ENCODE measurements at places on chromosomes 5 and 9.

DNA sequence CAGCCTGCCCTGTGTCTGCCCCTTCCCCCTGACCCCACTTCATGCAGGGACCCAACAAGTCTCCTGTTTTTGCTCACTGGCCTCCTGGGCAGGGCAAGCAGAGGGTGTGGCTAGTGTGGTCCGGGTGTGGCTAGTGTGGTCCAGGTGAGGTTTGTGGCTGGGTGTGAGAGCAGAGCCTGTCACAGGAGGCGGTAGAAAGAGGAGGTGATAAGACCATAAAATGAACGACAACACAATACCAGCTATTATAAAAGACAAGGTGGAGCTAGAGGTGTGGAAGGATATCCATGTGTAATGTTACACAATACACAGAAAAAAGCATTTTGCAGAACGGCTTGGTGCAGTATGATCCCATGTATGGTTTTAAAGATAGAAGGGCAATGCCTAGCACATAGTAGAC, 23.3 kb downstream of the SPRY4 start:
- no peak for ATAC-seq

DNA sequence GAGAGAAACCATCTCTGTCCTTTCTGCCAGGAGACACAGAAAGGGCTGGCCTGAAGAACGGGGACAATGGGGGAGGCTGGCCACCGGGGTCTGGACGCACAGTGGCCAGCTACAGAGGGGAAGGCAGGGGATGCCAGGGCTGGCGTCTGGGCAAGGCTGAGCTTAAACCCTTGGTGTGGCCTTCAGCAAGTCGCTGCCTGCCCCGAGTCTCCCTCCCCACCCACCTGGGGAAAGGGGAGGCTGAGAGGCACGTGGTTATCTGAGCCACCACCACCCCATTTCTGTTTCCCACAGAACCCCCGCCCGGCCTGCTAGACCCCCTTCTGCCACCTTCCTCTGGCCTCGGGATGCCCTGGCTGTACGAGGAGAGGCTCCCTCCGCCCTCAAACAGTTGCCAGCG, 115.3 kb downstream of the VAV2 start:
- no peak for ATAC-seq

GRCh38 chr5:2472670-2473069, 278.8 kb downstream of the IRX2 start:
- no peak for ATAC-seq

DNA sequence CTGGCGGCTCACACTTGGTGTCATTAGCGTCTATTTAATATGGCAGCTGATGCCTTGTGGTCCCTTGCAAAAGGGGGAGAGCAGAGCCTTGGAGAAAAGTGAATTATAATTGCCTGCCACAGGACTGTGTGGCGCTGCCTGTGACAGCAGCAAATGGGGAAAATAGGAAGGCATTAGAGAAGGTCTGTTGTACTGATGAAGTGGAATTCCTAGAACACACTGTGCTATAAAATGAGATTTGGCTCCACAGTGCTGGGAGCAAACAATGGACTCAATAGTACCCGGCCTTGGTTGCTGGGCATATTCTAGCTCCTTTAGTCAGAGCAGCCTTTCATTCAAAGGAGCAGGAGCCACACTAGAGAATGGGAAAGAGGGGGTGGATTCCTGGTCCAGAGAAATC, 21.3 kb downstream of the SEMA6A start:
- ATAC-seq: no peak

- no peak for ATAC-seq
Observed at GRCh38 chr9:129708793-129709192, 43.3 kb downstream of the PRRX2 start.

DNA sequence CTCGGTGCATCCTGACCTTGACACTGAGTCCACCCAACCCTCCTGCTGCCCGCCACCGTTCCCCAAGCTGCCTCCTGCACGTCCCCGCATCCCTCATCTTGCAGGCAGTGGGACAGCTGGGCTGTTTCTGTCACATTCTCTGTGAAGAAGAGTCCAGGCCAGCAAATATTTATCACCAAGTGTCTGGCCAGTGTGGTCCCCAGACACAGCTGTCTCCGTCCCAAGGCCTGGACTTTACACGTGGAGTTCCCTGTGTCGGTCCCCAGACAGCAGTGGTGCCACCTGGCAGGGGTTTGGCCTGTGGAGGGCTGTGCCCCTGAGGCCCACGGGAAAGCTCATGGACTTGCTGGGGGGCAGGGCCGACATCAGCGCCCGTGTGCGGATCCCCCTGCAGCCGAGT, 9.2 kb upstream of the SLC12A7 start:
- no peak for ATAC-seq

- ATAC-seq: no peak
Observed at GRCh38 chr5:72693546-72694205, 122.8 kb upstream of the TNPO1 start.

GRCh38 chr5:148750614-148751013, 75.8 kb upstream of the ADRB2 start:
- ATAC-seq: no peak

GRCh38 chr5:123358751-123359150, 64.5 kb downstream of the CEP120 start:
- ATAC-seq: no peak

- no peak for ATAC-seq
Observed at GRCh38 chr5:1204693-1205242, 3.4 kb downstream of the SLC6A19 start.

- peak; percentile 91 for ATAC-seq
Observed at GRCh38 chr5:132641241-132641723, 16.7 kb upstream of the IL13 start.

GRCh38 chr9:121627427-121627826, 24.0 kb upstream of the DAB2IP start:
- no peak for ATAC-seq

GRCh38 chr5:28984639-28985038, 1946.3 kb upstream of the CDH9 start:
- ATAC-seq: no peak

- ATAC-seq: no peak
Observed at GRCh38 chr9:95007226-95007869, 280.8 kb downstream of the AOPEP start.

DNA sequence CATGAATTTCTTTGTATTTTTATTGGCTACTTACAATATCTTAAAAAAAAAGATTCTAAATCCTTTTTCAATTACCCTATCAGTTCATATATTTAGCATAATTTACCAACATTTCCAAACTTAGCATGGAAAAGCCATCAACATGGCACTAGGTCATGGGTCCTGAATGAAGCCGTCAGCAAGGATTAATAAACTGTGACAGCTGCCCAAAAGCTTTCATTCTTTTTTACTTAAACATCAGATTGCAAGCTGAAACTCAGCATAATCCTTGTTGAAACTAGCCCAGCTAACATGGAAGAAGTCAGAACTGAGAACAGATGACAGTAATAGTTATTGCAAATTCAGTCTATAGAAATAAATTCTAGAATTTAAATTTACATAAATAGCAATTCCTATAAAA, 209.8 kb downstream of the ADAMTS6 start:
- ATAC-seq: no peak

DNA sequence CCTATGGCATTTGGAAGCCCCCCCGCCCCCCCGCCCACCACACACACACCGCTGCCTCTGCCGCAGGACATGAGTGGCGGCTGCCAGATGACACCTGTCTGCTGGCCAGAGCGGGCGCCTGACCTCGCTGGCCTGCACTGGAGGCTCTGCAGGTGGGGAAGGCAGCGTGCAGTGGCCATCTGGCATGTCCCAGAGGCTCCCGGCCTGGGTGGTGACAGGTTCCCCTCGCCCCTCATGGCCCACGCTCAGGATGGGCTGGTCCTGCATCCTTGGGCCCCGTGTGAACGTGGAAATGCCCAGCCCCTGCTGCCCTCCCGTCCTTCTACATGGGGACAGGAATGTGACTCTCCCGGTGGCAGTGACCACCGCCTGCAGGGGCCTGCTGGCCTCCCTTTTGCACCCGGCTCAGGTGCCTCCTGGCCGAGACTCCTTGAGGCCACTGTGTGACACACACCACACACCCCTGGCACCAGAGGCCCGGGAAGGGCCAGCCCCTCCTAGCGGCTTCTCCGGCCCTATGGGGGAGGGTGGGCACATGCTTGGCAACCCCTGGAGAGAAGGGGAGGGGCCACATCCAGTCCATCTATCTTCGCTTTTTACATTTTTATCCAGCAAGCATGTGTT, 30.3 kb downstream of the IRX4 start:
- no peak for ATAC-seq

- ATAC-seq: no peak
Observed at GRCh38 chr5:149400304-149400703, 21.2 kb upstream of the IL17B start.

- no peak for ATAC-seq
Observed at GRCh38 chr5:14165375-14166106, 22.4 kb downstream of the TRIO start.

GRCh38 chr5:157160001-157160400, 6.1 kb downstream of the GARIN3 start:
- peak; percentile 9 for ATAC-seq

DNA sequence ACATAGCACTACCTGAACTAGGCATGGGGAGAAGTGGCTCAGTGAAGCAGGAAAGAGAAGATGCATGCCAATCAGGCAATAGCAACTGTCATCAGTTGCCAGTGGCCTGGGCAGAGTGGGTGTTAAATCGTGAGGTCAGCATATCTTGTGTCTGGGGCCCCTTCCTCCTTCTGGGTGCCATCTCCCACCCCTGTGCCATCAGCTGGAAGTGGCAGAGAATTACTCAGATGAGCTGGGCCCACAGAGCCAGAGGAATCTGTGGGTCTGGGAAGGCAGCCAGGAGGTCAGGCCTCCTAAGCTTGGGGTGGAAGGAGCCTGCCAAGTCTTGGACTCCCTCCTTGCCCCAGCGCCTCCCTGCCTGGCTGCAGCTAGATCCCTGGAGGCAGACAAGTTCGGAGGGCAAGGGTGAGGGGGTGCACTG, 66.5 kb downstream of the GALNT12 start:
- no peak for ATAC-seq

DNA sequence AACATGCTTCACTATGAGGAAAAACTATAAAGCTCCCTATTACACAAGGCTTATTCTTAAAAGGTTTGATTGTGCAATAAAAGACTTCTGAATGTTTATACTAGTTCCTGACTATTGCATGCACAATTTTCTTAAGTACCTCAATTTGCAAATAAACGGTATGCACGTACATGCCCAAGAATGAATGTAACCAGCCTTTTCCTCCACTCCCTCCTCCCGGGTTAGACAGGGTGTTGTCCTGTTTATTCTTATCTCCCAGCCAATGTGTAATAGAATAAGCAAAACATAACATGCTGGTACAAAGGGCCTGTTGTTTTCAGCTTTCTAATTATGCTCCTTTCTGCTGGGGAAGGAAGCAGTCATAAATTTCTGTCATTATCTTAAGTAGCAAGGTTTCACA, 79.1 kb downstream of the AOPEP start:
- ATAC-seq: no peak

- ATAC-seq: no peak
Observed at GRCh38 chr9:34624475-34625185, 4.2 kb downstream of the ARID3C start.

DNA sequence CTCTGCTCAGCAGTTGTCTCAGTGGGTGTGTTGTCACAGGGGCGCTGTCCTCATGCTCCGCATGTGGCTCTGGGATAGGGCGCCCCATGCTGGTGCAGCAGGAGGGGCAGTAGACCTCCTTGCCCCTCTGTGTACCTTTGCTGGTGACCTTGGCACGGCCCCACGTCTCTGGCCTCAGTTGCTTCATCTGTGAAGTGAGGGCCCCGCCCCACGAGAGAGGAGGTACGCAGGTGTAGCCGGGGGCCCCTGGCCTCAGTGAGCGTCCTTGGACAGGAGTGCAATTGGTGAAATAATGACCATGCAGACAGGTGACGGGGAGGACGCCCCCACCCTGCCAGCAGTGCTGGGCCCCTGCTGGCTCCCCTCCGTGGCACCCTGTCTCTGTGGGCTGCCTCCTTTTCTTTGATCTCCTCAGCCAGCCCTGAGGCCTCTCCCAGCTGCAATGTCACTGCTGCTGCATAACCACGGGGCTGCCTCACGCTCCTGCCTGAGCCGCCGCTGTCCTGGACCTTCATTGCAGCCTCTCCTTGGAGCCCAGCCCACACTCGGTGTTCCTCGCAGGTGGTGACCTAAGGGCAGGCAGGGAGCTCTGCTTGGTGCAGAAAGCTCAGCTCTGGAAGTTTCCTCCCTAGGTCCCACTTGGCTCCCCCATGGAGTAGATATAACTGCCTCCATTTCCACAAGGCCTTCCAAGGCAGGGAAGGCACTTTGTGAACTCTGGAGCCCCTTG, 57.3 kb downstream of the PHF2 start:
- ATAC-seq: no peak

- no peak for ATAC-seq
Observed at GRCh38 chr5:141603923-141604717, 14.7 kb downstream of the DIAPH1 start.

GRCh38 chr5:172282272-172283019, 1.1 kb downstream of the UBTD2 start:
- no peak for ATAC-seq

DNA sequence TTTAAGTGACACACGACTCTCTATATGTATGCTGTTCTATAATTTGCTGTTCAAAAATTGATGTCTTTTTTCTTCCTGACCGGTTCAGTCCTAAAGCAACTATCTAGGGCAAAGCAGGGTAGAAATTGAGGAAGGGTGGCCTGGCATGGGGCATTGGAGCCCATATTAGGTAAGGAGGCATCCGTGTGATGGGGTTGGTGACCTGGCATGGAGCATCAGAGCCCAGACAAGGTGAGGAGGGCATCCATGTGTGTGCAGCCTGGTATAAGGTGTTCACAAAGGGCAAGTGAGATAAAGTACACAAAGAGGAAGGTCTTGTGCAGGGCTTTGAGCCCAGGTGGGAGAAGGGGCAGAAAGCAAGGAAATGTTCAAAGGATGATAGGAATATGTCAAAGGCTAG, 104.9 kb downstream of the PAM start:
- ATAC-seq: no peak

DNA sequence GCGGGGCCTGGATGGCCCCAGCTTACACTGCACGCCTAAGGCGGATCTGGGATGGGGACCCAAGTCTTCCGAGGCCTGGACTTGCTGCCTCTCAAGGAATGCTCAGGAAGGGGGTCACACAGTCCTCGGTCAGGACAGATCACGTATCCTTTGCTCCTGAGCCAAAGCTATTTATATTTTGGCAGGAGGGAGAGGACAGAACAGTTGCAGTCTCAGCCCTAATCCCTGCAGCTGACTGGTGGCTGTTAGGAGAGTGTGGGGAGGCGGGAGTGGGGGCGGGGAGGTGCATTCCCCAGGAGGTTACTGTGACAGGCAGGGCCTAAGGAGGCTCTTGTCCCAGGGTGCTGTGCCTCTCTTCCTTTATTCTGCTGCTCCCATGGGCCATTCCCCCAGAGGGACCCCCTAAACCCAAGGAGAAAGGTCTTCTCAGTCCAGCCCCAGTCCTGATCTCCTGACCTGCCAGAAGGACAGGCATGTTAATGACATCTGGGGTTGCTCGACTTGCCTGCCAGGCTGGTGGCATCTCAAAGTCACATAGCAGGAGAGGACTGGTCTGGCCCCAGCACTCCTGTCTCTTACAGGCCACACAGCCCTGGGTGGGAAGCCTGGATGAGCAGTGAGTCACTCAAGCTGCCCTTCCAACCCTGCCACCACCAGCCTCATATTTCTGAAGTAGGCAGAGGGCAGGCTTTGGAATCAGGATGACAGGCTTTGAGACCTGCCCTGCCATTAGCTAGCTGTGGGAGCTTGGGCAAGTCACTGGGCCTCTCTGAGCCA, 51.9 kb downstream of the COL27A1 start:
- ATAC-seq: no peak

All from activated CD4-positive, CD25-positive, alpha-beta regulatory T cell treated with anti-CD3 and anti-CD28 coated beads, Interleukin-2, amount 50 U/mL, for 24 hours (primary cell).